ENCODE measurements at places on chromosomes 5 and 9.

GRCh38 chr5:53790026-53790425, 229.6 kb downstream of the NDUFS4 start:
- no peak for DNase-seq

DNA sequence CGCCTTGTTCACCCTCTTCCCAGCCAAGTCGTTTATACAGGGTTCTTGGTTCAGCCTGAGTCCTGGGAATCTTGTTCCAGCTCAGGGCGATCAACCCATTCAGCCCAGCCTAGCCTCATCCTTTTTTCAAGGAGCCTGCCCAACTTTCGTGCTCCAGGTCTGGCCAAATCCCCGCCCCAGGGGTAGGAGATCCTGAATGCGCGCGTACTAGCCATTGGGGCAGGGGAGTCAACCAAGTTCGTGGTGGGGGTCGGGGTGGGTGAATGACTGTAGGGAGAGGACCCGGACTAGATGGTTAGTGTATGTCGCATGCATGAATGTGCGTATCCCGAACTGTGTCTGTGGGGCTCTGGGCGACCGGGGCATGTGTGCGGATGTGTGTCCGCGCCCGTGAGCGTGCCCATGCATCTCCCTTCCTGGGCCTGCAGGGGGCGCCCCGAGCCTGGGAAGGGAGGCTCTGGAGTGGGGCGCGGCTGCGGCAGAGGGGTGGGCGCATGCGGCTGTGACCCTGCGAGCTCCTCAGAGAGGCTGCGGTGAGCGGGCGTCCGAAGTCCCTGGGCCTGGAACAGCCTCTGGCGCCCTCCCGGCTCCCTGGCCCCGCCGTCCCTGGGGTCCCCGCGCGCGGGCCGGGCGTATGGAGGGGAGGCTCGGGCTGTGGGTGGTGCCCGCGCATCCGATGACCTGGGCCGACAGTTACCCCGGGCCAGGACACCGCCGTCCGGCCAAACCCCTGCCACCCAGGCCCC, 8.7 kb downstream of the CCL21 start:
- no peak for DNase-seq

DNA sequence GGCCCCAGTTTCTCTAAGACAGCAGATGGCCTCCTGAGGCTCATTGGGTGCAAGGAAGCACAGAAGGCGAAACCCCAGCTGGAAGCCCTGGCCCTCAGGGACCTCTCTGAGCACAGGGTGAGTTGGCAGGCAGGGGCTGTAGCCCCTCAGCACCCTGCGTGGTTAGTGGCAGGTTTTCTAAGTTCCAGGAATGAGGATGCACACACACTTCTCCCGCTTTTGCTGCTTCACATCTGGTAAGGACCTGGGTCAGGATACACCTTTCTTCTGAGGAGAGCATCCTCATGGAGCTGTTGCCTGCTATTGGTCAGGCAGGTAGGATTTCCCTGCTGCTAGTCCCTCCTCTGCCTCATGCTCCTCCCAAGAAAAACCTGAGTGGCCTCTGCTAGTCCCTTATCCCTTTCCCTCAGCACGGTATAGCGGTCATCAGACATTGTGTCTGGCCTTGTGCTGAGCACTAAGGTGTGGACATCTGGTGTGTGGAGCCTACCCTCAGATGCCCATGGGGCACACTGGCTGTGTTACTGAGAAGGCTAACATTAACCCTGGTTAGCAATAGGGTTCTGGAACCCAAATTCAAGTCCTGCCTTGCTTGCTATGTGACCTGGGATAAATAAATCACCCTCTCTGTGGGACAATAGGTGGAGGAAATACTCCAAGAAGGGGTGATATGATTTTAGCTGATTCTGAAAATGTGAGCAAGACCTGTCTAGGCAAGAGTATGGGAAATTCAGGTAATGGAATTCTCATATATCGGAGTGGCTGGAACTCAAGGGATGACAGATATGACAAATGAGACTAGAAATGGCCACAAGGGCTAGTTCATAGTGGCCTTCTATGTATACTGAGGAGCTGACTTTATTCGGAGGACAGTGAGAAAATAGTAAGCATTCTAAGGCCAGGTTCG, 1.6 kb downstream of the SLC22A4 start:
- no peak for DNase-seq

DNA sequence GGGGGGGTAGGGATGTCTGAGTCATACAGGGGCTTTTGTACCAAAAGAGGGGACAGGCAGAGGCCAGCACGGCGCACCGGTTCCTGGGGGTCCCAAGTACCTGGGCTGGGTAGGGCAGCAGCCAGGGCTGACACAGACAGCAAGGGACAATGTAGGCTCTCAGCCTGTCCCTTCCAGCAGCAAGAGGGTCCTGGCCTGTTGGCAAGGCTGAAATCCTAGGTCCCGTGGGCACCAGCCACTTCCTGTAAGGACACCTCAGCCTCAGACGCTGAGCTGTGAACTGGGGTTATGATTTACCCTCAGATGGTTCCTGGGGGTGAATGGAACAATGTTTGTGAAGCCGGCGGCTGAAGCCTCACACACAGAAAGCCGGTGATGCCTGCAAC, 41.3 kb downstream of the NACC2 start:
- DNase-seq = no peak

GRCh38 chr9:94643176-94643575, 3.9 kb upstream of the FBP1 start:
- DNase-seq = no peak

- no peak for DNase-seq
Observed at GRCh38 chr5:56481428-56482357, 248.6 kb upstream of the ANKRD55 start.

DNA sequence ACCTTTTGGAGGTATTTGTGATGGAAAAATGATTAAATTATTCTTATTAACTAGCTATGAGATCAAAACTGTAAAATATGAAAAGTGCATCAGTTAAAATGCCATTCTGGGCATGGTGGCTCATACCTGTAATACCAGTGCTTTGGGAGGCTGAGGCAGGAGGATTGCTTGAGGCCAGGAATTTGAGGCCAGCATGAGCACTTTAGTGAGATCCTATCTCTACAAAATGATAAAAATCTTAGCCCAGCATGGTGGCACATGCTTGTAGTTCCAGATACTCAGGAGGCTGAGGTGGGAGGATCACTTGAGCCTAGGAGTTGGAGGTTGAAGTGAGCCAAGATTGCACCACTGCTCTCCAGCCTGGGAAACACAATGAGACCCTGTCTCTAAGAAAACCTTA, 252.5 kb upstream of the SEMA6A start:
- DNase-seq = no peak

DNA sequence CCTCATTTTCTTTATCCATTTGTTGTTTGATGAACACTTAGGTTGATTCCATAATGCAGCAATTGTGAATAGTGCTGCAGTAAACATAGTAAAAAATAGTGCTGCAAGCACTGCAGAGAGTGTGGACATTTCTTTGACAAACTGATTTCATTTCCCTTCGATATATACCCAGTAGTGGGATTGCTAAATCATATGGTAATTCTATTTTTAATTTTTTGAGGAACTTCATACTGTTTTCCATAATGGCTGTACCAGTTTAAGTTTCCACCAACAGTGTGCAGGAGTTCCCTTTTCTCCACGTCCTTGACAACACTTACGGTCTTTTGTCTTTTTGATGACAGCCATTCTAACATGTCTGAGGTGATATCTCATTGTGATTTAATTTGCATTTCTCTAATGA, 138.2 kb upstream of the PLPPR1 start:
- no peak for DNase-seq

- no peak for DNase-seq
Observed at GRCh38 chr5:54361691-54362411, 51.5 kb upstream of the ARL15 start.

GRCh38 chr9:92160786-92161185, 45.6 kb upstream of the SPTLC1 start:
- no peak for DNase-seq

DNA sequence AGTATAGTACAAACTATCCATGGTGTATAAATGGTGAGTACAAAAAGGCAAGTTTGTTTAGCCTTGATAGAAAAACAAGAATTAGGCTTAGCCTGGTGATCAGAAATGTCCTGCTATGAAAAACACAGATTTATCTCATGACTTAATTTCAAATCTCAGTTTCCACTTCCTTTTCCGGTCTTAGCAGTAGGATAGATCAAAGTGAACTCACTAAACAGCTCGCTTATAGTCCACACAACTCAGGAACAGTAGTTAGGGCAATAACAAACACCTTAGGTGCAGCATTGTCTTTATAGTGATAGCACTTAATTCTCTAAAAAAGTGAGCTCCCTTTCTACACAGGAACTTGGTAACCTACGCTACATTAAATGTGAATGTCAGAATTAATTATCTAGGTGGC, 11.4 kb downstream of the GOLGA1 start:
- no peak for DNase-seq

DNA sequence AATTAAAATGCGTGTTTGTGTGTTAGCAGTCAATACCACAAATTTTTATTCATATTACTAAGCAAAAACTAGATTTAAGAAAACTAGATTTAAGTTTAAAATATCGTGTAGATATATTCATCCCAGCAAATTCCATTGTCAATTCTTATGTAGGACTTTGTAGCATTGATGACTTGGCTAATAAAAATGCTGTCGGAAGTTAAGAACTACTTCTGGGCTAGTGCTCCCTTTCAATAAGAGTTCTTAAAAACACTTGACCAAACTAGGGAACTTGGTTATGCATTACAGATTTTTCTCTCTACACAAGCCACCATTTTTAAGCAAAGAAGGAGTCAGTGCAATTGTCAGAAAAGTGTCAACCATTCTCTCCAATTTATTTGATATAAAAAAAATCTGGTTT, 68.7 kb upstream of the RAD23B start:
- DNase-seq = no peak

DNA sequence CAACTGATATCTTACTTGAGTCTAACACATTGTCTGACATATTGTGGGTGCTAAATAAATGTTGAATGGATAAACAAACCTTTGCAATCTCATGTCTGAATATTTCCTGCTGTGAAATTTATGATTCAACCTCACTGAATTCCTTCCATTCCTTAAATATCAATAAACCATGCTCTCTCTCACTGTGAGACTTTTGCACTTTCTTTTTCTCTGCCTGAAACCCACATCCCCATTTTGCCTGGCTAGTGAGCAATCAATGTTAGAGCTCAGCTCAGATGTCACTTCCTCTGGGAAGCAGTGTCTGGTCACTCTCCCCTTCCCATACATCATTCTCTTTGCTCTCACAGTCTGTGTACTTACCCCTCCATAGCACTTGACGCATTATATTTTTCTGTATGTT, 383.7 kb upstream of the TRPC7 start:
- no peak for DNase-seq

- no peak for DNase-seq
Observed at GRCh38 chr9:116700882-116701865, 14.1 kb downstream of the TRIM32 start.

- DNase-seq = no peak
Observed at GRCh38 chr9:136119061-136119882, 597 bp upstream of the TMEM250 start.

DNA sequence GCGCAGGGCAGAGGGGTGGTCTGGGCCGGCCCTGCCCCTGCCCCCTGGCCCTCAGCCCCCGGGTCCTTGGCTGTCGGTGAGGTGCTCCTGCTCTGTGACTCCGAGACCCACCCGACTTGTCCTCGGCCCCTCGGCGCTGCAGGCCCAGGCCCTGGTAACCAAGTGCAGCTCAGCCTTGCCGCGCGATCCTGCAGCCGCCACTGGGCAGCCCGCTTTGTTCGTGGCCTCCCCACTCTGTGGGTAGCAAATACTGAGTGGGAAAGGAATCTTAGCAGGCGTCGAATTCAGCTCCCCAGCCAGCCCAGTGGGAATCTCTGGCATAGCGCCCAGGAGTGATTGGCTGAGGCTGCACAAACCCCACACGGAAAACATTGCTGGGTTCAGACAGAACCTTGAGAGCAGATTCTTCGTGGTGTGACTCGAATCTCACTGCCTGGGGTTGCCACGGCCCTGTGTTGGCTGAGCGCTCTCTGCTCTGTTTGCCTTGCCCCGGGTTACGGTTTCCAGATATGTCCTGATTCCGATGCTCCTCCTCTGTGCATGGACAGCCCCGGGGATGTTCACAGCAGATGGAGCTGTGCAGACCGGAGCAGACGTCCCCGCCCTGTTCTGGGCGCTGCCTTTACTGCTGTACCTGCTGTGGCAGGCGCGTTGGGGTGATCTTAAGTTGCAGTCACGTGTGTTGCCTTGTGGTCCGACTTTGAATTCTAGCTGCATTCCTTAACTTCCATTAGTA, 13.4 kb upstream of the EXOC3 start:
- peak; percentile 70 for DNase-seq

DNA sequence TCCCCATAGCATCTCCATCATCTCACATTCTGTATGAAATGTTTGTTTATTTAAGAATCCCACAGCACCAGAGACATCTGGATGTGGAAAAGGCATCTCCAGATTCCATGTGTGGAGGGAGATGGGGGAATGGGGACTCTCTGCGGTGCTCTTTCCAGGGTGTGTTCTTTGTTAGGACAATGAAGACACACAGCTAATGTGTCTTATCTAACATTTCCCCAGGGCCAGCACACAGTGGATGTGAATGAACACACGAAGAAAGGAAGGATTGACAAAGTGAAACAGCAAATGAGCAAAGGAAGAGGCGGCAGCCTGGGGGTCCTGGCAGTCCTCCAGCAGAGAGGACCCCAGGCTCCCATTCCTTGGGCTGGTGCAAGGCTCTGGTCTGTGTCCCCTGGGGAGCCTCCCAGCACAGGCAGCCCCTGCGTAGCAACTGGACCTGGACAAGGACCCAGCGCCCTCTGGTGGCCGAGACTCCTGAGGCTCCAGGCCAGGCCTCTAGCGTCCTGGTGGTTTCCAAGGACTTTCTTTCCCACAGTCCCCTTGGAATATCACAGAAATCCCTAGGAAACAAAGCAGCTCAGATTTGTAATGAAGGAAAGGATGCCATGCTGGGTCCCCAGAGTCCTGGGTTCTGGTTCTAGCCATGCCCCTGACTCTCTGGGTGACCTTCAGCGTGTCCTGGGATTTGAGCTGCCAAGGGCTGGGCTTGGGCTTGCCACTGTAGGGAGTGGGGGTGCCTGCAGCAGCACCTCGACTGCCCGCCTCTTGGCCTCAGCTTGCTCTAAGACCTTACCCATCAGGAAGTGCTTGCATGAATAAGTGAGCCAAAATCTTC, 3.5 kb upstream of the PDLIM7 start:
- no peak for DNase-seq

GRCh38 chr5:107985144-107985543, 314.4 kb upstream of the EFNA5 start:
- no peak for DNase-seq

- no peak for DNase-seq
Observed at GRCh38 chr9:109974143-109974917, 194.3 kb downstream of the PALM2AKAP2 start.

DNA sequence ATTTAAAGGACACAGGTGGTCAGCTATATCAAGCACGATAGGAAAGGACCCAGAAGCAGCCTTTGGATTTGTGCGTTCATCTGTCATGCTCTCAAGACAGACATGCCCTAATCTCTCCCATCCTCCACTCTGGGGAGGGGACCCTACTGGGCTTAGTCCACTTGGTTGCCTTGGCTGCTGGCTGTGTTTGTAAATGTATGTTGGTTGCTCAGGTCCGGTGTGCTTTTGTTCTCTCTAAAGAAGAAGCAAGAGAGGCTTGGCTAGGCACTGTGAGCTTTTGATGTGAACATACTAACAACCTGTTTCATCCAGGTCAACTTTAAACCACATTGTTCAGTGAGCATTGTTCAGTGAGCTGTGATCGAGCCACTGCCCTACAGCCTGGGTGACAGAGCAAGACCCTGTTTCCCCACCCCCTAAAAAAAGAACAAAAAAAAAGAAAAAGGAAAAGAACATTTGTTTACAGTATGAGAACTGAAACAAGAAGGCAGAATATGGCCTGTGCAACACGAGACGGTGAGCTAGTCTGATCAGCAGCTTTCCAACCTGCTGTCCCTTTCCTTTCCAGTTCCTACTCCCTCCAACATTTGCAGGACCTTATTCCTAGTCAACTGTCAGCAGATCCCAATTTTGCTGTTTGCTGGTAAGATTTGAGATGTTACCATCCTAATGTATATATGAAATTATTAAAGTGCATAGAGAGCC, 228.3 kb downstream of the ARHGAP26 start:
- no peak for DNase-seq
